ENCODE measurements at places on chromosomes 16 and 17.

DNA sequence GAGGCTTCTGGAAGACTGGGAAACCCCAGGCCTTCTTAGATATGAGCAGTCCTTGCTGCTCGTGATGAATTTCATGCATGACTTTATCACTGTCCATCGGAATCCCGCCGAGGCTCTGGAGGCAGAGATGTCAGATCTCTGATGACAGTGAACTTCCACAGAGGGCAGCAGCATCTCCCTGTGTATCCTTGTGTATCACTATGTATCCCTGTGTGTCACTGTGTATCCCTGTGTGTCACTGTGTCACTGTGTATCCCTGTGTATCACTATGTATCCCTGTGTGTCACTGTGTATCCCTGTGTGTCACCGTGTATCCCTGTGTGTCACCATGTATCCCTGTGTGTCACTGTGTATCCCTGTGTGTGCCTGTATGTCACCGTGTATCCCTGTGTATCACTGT is 160.2 kb upstream of the CHMP6 start:
- DNase-seq: no peak

DNA sequence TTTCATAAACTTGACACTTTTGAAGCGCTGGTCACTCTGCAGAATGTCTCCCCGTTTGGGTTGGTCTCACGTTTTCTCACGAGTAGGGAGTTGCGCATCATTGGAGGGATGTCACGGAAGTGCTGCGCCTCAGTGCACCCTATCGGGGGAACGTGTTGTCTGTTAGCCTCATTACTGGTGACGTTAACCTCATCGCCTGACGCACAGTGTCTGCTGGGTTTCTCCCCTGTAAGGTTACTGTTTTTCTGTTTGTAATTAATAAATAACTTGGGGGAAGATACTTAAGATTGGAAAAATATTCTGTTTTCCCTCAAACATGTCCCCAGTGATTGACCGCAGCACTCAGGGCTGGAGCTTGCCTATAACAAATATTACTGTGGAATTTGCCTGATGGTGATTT is 26.7 kb downstream of the VAC14 start:
- DNase-seq: no peak

- no peak for DNase-seq
Observed at GRCh38 chr17:65243838-65244625, 106.9 kb downstream of the RGS9 start.

- no peak for DNase-seq
Observed at GRCh38 chr16:10107081-10107480, 75.1 kb downstream of the GRIN2A start.

DNA sequence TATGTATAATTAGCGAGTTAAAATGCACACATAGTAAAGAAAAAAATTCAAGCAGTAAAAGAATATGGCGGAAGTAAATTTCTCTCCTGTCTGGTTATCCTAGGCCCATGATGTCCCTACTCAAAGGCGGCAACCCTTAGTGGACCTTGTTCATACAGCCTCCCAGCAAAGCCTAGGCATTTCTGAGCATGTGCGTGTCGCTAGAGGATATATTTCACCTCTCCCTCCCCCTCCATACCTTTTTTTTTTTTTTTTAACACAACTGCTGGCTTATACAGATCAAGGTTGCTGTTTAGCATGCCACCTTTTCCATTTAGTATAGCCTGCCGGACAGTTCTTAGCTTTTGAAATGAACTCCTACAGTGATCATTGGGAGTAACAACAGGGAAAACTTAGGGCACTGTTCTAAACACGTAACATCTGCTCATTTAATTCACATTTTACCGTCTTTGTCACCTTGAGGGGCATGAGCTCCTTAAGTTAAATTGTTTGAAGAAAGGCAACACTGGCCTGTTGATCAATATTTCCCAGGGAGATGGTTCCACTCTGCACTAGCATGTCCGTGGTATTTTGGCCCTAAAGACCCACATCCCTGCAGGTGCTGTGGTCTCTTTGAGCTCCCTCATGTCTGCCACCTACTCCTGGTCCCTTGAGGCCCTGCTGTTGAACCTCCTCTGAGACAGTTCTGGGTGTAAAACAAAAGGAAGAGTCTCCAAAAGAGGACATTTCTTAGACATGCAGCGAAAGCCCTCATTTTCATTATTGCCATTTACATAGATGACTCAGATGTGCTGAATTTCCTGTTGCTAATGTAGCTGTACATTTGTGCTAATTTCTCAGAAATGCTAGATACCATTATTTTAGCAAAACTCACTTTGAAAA is 4.1 kb upstream of the TNFRSF13B start:
- no peak for DNase-seq

DNA sequence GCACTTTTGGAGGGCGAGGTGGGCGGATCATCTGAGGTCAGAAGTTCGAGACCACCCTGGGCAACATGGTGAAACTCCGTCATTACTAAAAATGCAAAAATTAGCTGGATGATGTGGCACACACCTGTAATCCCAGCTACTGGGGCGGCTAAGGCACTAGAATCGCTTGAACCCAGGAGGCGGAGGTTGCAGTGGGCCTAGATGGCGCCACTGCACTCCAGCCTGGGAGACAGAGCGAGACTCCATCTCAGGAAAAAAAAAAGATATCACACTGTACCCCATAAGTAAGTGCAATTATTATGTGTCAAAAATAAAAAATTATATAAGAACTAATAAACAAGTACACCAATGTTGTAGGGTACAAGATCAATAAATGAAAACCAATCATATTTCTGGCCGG is 200.0 kb downstream of the CDRT15L2 start:
- no peak for DNase-seq

DNA sequence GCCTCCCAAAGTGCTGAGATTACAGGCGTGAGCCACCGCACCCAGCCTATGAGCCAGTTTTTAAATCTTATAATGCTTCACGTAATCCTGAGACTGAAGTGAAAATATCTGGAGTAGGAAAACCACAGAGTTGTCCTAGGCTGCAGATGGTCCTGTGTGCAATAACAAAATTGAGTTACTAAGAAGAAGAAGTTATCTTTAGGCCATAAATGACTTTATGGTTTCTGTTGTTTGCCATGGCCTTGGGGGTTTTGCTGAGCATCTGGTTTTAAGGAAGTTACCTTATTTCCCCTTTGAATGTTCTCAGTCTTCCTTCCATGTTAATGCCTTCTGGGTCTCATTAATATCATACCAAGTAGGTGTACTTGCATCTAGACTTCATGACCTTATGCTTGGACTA is 16.5 kb downstream of the NMT1 start:
- no peak for DNase-seq

DNA sequence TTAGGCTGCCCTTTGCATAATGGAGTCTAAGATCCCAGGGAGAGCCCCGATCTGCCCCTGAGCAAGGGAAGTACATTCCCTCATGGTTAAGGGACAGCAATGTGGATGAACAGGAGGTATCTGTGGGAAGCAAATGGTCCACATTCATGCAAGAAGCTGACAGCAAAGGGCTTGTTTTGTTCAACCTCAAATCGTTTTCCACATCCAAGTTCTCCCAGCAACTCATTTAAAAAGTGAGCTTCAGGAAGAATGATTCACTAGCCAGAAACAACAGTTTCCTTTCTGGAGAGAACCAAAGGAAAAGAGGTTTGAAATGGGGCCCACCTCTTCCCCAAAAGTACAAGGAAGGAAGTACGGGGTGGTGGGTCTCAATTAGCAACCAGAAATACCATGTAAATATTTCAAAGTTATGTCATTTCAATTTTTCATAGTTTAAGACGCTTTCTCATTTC is 9.4 kb downstream of the HSPB9 start:
- no peak for DNase-seq

DNA sequence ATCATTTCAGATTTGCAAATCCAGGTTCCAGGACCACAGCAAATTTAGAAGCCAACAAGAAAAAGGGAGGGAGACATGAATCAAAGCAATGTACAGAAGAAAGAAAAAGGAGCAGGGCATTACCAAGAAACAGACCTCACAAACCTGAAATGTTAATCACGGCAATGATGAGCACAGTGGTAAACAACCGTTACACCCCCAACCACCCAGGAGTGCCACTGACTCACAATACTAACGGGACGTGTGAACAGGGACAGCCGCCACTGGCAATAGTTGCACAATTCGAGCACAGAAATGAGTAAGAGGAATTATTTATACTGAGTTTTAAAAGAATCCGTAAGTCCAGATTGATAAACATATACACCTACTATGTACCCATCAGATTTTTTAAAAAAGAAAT is 13.8 kb downstream of the USP22 start:
- DNase-seq: no peak

GRCh38 chr17:1860978-1861377 is 31.2 kb downstream of the RPA1 start:
- DNase-seq: no peak

- DNase-seq: no peak
Observed at GRCh38 chr16:81608523-81609209, 164.1 kb downstream of the CMIP start.

DNA sequence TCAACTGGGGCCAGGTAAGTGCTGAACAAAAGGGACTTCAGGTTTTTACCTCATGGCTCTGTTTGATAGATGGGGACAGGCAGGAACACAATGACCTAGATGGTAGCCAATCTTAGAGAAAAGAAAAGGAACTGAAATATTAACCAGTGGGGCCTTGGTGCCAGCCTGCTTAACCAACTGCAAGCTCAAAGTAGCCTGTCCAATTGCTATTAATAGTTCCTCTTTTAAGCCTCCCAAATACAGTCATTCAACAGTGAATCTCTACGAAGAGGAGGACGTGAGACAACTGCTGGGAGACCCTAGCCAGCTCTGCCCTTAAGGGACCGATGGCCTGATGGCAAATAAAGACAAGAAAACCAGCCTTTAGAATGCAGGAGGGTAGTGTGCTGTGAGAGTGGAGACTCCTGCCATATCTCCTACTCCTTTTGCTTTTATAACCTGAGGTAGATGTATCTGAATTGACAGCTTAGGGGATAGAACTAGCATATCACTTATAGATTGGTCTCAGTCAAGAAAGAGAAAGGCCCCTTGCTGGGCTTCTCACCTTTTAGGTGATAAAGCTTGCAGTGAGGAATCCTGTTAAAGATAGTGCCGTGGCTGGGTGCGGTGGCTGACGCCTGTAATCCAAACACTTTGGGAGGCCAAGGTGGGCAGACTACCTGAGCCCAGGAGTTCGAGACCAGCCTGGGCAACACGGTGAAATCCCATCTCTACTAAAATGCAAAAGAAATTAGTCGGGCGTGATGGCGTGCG is 28.3 kb downstream of the ARSG start:
- no peak for DNase-seq

GRCh38 chr17:77867308-77867781 is 91.2 kb upstream of the TNRC6C start:
- DNase-seq: no peak

DNA sequence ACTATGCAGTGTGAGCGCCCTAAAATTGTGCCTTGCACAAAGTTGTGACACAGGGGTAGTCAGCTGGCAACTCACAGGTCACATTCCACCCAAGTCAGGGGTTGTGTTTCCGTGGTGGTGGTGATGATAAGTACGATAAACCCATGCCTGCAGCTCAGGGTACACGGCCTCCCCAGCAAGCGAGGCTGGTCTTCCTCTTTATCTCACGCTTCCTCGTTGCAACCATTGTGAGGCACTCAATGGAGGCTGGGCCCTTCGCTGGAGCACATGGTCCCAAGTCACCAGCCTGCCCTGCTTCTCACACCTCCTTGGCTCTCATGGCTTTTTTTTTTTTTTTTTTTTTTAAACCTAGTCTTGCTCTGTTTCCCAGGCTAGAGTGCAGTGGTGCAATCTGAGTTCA is 307.5 kb downstream of the CPPED1 start:
- no peak for DNase-seq

GRCh38 chr17:78458736-78459335 is 80.4 kb downstream of the PGS1 start:
- DNase-seq: no peak

DNA sequence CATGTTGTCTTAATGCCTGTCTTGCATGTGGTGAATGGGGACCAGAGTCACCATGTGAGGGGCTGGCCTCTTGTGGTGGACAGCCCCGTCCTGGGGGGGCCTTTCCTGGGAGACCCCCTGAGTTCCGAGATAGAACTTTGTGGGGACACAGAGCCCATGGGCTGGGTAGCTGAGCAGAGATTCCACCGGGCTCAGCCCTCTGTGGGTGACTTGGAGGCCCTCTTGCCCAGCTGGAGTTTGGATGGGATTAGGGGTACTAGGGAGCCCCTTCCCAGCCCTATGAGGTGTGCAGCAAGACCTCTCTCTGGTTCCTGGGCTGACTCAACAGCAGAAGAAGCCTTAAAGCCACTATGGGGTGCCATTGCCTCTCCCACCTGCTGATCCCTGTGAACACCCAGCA is 38.1 kb downstream of the MRC2 start:
- DNase-seq: no peak

- DNase-seq: no peak
Observed at GRCh38 chr17:69390795-69391501, 23.5 kb upstream of the MAP2K6 start.

- no peak for DNase-seq
Observed at GRCh38 chr17:17506181-17506741, 10.1 kb upstream of the RASD1 start.

Measured in pancreas (tissue), 10 donors.